ENCODE measurements at places on chromosomes 5 and 9. TPM values are rescaled to one million over a fixed set of nuclear protein-coding genes. Genes with fewer than 3 reads are reported as not detected.
A peak's percentile ranks its signal among the peaks of the same experiment; 100 is the strongest.

DNA sequence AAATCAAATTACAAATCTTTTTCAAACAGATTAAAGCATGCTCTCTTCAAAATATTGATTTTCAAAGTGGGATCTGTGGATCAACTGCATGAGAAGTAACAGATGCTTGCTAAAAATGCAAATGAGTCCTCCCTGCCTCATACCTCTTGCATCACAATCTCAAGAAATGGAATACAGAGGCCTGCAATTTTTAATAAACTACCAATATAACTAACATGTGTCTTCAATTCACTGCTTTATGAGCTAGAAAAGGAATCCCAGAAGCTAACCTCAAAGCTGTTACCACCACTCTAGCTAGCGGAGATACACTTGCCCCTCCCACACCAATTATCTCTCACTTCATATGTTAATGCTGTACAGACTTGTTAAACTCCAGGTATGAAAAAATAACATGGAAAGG is 9.6 kb downstream of the OR13C5 start:
- no peak for DNase-seq

DNA sequence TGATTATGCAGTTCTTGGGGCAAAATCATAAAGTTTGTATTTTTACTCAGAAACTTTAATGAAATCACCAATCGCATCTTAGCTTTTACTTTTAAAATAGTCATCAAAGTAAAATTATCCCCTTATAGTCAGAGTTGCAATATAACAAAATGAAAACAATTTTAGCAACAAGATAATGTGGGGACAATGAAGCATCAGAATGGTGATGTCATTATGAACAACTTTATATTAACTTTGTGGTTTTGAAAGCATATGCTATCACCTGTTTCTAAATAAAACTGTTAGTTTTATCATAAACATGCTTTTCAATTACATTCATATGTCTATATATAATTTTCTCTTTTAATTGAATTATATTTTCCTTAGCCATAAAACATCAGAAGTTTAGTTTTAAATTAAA is 856.8 kb downstream of the CDH9 start:
- no peak for DNase-seq

Gene FAM53C
- total RNA-seq: 74.5 TPM

DNA sequence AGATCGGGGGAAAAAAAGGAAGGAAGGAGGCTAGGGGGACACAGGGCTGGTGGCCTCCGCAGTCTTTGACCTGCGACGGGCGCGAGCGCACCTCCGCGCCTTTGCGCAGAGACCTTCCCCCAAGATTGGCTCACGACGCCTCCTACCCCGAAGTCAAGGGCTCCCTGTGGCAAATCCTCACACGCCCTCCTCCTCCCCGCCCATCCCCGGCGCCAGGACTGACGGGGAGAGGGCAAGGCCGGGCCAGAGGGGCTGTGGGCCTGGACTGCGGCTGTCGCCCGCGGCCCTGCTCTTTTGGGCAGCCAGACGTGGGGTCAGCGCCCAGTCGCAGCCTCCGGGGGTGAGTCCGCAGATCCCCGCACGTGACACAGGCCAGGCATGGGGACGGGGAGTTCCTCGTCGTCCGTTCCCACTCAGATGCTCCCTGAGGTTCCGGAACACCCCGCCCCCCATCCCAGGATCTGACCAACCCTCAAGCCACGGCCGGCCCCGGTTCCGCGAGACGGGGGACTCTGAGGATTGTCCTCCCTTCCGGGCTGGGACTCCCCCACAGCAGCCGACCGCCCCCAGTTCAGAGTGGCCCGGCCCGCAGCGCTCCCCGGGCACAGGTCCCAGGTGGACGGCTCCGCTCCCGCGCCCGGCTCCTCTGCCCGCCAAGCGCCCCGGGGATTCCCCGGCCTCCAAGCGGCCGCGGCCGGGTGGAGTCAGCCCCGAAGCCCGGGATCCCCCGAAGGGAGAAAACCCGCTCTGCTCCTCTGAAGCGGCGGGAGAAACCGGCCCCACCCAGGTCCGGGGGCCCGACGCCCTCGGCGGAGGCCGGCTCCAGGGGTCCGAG is 543 bp upstream of the ANKRD33B start:
- peak; percentile 90 for DNase-seq

- peak; percentile 99 for DNase-seq
Measured at GRCh38 chr5:175478384-175479124, at the start of gene SFXN1. SFXN1 (plus strand) TSS chr5:175478560; CDS start chr5:175492104, 13,544 bp downstream.

Gene GFI1B
- total RNA-seq: not detected

Gene SLC34A3
- total RNA-seq: 0.03 TPM

GRCh38 chr5:38743562-38743961 is 102.2 kb upstream of the OSMR start:
- DNase-seq: no peak

- DNase-seq: no peak
Measured at GRCh38 chr5:53712327-53712726, 151.9 kb downstream of the NDUFS4 start.

DNA sequence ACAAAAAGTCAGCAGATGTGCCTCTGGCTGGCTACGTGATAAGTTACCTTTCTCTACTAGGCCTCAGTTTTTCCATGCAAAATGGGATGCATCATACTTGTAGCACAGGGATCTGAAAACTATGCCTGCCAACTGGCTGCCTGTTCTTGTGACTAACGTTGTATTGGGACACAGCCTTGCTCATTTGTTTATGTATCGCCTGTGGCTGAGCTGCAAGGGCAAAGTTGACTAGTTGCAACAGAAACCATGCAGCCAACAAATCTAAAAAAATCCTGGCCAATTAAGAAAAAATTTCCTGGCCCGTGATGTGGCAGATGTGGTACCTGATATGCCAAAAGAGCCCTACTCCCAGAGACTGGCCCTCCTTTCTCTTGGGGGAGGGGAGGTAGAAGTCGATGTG is 131.3 kb downstream of the SEC61B start:
- no peak for DNase-seq

- no peak for DNase-seq
Measured at GRCh38 chr9:36150574-36151315, 14.2 kb downstream of the GLIPR2 start.

Gene LHX3
- total RNA-seq: not detected

DNA sequence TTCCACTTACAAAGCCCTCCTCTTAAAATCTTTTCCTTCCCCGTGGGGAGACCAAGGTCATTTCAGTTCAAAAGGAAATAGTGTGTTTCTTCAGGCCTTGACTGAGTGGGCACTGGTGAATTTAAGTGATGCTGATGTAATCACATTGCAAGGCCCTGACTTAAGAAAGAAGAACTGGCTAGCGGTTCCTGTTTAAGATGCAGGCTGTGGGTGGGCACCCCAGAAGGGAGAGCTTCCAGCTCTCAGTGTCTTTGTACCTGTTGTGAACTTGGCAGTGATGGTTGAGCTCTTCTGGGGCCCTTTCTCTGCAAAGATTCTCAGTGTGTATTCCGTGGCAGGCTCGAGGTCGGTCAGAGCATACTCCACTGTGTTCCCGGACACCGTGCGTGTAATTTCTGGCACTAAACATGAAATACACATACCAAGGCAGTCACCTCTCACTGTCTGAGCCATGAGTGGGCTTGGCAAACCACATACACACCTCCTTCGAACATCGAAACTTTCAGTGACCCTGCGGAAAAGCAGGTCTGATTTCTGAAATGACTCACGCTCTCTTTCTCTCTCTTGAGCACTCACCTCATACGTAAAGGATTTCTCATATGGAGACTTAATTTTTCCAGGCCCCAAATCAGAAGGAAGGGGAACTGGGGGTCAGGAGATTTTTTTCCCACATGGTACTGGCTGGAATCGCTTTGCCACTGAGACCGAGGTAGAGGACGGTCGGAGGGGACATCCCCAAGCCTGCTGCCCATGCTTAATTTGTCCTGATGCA is 81.9 kb downstream of the TNC start:
- no peak for DNase-seq

DNA sequence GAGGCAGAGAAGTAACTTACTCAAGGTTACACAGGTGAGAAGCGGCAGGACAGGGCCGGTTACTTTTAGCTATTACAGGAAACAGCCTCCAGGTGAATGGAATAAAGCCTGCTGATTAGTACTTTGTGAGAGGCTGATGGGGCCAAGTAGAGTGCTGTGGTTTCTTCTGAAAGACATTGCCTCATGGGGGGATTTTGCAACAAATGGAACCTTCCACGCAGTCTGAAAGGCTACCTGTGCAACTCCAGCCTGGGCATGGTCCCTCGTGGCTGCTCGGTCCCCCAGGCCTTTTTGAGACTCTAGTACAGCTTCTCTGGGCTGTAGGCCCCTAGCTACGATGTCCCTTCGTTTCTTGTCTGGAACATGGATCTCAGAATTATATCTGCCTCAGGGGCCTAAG is 2.0 kb downstream of the TMEM268 start:
- DNase-seq: no peak

DNA sequence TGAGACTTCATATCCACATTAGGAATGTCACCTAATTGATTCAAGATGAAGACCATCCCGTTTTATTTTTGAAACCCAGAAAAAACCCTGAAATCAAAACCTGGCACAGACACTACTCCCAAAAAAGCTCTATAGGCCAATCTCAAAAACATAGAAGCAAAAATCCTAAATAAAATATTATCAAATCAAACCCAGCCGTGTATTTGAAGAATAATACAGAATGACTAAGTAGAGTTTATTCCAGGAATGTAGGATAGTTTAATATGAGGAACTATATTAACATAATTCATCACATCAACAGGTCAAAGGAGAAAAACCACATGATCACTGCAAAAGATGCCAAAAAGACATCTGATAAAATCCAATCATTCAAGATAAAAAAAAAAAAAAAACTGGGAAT is 167.1 kb downstream of the ACTL7B start:
- no peak for DNase-seq

- DNase-seq: no peak
Measured at GRCh38 chr5:73214306-73214705, 41.3 kb downstream of the TMEM174 start.

Gene CCDC183
- 0.85 TPM for total RNA-seq

Gene PCDHA6
- 0.42 TPM for total RNA-seq

All from H7 (cell line).